Activated CD4-positive, alpha-beta T cell treated with anti-CD3 and anti-CD28 coated beads, Interleukin-2, amount 50 U/mL, for 48 hours (primary cell): ENCODE measurements at places on chromosomes 1 and 21.
A peak's percentile ranks its signal among the peaks of the same experiment; 100 is the strongest.

DNA sequence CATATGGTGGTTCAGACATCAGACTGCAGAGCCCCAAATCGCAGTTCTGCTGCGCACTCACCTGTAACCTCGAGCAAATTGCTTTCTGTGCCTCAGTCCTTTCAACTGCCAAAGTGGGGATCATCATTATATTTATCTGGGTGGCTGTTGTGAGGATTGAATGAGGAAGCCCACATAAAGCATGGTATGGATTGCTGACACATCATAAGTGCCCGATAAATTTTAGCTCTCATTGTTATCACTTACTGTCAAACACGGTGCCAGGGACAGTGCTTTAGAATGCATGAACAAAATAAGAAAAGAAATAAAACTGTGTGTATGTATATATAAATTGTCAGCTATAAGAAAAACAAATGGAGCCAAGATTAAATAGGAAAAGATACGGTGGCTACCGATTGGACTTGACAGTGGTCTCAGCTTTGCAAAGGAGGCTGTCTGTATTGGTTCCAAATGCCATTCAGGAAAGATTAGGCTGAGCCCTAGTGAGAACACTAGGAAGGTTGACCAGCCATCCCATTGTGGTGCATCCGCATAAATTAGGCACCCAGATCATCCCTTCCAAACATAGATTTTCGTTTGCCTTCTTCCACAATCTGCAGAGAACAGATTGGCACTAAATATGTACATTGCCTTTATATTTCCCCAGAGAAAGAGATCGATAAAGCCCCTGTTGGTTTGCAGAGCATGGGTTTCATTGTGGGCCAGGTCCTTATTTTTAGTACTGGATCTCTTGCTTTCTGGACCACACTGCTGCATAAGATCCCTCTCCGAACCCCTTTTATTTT, 91.8 kb upstream of the KAZN start:
- DNase-seq: no peak

GRCh38 chr21:45763074-45763473, 119.5 kb downstream of the PCBP3 start:
- no peak for DNase-seq

- DNase-seq: no peak
These were observed 60.8 kb upstream of the WLS start for GRCh38 chr1:68293122-68293521.

DNA sequence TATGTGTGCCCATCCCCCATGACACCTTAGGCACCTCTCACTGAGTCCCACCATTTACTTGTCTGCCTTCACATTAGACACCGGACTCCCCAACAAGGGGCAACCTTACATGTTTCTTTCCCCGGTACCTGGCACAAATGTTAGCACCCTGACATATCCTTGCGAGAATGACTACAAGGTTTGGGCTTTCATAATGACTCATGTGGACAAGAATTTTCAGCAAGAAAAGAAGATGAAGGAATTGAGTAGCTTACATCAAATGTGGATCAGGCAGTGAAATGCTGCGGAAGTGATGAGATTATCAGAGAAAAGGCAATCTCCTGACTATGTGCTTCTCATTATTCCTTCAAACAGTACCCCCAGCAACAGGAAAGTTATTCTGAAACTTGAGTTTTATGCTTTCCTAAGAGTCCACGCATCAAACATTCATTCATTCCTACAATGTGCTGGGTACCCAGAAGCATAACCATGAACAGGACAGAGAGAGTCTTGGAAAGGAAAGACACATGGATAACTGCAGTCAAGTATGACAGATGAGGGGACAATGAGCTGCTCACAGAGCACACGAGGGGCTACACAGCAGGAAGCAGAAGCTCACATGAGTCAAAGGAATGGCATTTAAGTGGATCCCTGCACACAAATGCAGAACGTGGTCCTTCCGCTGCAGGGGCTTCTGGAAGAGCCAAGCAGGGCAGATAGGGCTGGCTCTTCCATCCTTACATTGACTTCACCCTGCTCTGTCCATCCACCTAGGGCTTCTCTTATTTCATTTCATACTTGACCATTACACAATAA, 112.1 kb downstream of the PCNX2 start:
- no peak for DNase-seq

GRCh38 chr1:169949139-169949538, 55.4 kb upstream of the SCYL3 start:
- DNase-seq: no peak

DNA sequence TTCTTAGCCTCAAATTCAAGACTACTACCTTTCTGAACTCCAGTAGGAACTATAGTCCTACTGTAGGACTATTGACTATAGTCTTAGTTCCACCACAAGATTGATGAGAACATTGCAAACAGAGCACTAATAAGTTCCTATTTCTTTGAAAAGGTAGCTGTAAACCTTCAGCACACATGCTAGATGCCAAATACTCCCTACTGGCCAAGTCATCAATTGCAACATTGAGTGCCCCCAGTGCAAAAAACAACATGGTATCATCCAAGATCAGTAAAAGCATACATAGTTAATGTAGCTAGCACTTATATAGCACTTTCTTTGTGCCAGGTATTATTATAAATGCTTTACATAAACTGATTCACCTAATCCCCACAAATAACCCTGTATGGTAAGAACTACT, 99.8 kb downstream of the MRPL39 start:
- DNase-seq: no peak

DNA sequence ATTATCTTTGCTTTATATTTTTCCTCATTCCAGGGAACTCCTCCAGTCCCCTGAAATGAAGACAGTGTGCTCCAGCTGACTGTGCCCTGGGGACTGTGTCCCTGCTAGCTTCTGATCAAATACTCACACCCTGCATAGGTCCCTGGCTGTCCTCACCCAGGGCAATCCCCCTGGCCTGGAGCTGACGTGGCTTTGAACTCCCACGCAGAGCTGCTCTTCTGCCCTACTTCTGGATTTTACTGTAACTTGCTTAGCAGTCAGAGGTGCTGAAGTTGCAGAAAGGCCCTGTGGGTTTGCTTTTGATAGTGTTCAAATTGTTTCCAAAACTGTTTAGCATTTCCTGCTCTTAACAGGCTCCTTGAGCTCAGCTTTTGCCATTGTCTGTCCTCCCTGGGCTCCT, 186.5 kb downstream of the FASLG start:
- peak; percentile 76 for DNase-seq

DNA sequence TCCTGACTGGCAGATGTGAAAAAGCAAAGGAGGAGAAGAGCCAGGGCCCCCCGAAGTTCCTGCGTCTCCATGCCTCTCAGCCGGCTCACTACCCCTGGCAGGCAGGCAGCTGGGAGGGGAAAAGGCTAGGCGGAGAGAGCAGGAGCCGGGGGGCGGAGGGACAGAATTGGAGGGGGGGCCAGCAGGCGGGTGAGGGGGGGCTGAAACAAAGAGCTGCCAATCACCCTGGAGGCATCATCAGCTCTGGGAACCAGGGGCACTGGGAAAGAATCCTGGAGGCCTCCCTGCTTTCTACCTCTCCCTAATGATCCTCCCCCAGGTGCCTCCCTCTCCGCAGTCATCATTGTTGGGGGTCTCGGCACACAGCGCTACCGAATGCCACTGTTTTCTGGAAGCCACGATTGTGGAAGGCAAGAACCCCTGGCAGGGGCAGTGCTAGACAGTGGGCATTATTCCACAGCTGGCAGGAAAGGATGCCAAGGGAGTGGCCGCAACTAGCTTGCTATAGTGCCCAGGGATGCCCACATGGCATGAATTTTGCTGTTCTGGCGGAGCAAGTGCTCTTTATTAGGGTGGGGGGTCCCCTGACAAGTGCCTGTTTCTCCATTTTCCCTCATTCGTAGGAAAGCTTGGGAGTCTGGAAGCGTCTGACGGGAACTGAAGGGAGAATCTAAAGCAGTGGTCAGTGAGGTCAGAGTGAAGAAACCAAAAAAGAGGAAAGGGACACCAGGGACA, at the start of gene THBS3:
Gene THBS3, minus strand, starts transcription at position 92 of the 735 bp plus-strand sequence. Its CDS starts 21 bp downstream, at position 71.
- no peak for DNase-seq

DNA sequence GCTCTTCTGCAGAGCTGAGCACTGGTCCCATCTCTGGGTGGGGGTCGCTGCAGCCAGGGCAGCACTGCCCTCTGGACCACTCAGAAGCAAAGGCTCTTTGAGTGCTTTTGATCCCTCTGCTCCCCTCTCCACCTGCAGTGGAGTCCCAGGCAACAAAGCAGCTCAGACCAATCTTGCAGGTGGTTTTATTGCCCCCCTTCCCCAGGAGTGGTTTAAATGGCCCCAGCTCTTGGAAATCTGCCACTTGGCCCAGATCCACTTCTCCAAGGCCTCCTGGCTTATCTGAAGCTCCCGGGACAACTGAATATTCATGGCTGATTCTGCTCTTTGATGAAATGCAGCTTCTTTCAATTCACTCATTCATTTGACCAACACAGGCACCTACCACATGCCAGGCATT, 2.7 kb downstream of the STUM start:
- DNase-seq: no peak

DNA sequence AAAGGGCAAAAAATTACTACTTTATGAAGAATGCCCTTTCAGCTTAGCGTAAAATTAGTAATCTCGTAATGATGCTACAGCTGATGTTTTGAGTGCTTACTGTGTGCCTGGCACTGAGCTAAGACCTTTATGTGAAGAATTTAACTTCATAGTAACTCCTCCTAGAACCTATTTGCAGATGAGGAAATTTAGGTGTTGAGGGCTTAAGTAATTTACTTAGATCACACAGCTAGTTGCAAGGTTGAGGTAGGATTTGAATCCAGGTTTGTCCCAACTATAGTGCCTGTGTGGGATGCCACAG, 1.4 kb downstream of the ZMYM4 start:
- no peak for DNase-seq

DNA sequence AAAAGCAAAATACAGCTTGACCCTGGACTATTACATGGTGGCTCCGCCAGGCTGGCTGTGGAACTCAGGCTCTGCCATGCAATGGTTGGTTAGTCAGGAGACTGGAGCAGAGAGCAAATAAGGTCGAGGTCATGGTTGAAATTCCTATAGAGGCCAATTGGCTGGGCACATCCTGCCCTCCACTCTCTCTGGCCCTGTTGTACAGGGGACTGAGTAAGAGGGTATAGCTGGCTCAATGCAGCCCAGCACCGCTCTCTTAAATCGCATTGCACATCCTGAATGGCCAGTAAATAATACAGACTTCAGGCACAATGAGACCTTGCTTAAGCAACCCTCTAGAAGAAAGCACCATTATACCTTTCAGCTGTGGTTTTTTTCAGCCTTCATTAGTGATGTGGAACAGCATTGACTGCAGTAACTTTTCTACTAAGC, 59.3 kb upstream of the PPP2R5A start:
- DNase-seq: no peak

DNA sequence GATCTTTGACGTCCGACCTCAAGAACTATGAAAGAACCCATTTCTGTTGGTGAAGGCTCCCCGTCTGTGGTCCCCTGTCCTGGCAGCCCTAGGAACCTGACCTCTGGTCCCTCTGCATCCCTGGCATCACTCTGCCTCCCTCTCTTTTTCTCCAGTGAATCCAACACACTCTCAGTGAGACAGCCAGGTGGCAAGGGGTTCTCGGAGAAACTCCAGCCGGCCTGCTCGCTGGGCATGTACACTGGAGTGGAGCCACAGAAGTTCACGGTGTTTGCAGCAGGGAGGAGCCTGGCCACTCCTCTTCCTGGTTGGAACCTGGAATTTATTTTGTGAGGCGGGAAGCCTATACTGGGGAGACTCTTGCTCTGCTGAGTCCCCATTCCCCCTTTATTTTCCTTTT, 230.2 kb upstream of the AJAP1 start:
- DNase-seq: no peak

DNA sequence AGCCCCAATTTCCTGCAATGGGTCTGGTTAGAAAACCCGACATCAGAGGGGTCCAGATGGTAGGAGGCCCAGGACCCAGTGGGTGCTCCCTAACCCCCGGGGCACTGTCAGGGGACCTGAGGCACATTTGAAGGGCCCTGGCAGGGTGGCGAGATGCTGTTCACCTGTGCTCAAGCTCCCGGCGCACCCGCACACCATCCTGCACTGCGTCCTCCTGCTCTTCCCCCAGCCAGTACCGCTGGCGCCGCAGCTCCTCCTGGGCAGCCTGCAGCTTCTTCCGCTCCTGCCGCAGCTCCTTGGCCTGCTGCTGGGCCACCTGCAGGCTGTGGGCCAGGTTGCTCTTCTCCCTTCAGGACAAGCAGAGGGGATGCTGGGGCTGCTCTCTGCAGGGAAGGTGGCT, 36.0 kb downstream of the RNU1-1 start:
- no peak for DNase-seq

DNA sequence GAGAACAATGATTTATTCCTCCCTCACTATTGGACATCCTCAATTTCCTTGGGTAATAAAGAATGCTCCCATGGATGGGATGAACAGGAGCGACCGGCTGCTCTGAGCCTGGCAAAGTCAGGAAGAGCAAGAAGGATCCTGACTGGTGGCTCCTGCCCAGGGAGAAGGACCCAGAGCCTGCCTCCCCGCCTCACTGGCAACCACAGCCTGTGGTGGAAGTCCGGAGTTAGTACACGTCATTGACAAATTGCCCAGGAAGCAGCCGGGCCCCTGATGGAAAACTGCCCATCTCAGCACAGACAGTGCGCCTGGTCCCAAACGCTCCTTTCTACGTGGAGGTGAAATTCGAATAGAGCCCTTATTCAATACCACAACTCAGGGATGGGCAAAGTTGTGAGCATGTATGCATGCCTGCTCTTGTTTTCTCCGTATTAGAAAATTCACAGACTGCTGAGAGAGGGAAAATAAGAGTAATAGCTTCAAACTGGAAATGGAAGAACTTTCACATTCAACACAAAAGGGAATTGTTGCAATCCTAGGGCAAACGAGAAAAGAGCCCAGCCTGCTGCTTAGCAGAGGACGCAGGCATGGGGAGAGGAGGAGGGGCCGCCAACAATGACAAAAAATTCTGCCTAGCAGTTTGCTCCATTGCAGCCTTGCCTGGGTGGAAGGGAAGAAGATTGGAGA, 397.1 kb upstream of the VAMP3 start:
- DNase-seq: no peak

GRCh38 chr1:84083307-84083706, 60.8 kb upstream of the PRKACB start:
- no peak for DNase-seq

GRCh38 chr1:201753492-201753891, 75.5 kb upstream of the IPO9 start:
- DNase-seq: no peak

DNA sequence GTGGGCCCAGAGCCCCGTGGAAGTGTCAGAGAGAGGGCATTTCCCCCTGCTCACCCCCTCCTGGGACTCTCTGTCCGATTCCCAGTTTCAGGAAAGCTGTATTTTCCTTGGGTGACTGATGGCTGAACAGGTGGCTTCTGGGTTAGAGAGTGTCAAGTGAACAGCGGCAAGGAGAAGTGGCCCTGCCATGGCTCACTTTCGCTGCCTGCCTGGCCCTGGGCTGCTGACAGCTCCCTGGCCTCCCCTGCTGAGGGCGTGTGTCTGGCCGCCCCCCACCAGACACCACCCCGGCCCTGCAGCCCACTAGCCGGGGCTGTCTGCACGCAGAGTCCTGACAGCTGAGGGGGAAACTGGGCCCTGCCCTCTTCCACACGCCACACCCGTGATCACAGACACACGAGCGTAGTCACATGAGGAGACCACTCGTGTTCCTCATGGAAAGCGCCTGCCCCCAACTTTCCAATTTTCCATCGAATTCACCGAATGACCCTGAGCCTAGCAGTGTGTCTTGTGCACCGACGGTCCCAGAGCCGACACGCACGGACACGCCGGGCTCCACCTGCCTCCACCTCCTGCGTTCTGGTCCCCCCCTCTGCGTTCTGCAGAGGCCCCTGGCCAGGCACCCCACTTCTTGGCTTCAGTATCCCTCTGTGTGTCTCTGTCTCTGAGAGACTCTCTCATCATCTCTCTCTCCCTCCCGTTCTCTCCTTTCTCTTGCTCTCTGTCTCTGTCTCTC, 60.6 kb upstream of the CASZ1 start:
- DNase-seq: no peak
